Umbilical cord (tissue), 2 donors: ENCODE measurements at places on chromosomes 6 and 20. TPM values are rescaled to one million over a fixed set of nuclear protein-coding genes. Genes with fewer than 3 reads are reported as not detected.

DNA sequence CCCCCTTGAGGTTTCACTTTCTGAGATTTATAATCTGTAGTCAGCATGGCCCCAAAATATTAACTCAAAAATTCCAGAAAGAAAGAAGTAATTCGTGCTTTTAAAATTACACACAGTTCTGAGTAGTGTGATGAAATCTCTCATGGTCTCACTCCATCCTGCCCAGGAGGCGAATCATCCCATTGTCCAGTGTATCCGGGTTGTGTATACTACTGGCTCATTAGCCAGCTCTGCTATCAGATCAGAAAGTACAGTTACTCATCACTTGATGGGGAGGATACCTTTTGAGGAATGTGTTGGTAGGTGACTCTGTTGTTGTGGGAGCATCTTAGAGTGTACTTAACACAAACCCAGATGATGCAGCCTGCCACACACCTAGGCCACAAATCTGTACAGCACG is 65.2 kb downstream of the CDC5L start:
- no peak for DNase-seq

DNA sequence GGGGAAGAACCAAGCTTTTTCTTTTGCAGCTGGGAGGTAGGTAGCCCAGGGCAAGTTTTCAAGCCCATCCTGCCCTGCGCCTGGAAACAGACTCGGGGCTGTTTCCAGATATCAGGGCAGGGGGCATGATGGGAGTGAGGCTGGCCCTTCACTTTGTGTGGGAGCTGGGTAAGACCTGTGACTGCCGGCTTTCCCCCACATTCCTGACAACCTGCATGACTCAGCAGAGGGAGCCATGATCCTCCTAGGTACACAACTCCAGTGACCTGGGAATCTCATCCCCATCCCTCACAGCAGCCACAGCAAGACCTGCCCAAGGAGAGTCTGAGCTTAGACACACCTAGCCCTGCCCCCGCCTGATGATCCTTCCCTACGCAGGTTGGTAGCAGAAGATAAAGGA is 280.8 kb downstream of the SOX4 start:
- DNase-seq, result no peak

The GPX5 gene
- total RNA-seq, result 4.6 TPM

The OLIG3 gene
- total RNA-seq, result not detected

The FOXQ1 gene
- not detected for total RNA-seq
